ENCODE measurements at places on chromosomes 5 and 9.
A peak's percentile ranks its signal among the peaks of the same experiment; 100 is the strongest.

DNA sequence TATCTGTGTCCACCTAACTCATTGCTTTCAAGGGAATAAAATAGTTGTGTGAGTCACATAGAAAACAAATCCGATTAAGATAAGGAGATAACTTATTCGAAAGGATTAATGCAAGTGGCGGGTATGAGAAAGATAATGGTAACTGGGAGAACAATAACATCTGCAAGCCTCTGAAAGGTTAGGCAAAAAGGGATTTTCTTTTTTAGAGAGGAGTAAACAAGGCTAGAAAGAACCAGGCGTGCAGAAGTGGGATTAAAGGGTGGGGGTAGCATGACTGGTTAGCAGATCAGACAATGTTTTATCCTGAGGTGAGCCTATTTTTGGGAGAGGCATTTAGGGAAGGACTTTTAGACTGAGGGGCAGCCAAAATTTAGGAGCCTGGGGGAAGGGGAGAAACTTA is 34.7 kb upstream of the JMY start:
- H3K4me1 ChIP-seq, result no peaks in the 10 kb centered on the region
- no peak overlapping the region for H3K27ac ChIP-seq
- H3K4me3 ChIP-seq, result no peak overlapping the region
- H3K36me3 ChIP-seq, result no peaks in the 10 kb centered on the region

DNA sequence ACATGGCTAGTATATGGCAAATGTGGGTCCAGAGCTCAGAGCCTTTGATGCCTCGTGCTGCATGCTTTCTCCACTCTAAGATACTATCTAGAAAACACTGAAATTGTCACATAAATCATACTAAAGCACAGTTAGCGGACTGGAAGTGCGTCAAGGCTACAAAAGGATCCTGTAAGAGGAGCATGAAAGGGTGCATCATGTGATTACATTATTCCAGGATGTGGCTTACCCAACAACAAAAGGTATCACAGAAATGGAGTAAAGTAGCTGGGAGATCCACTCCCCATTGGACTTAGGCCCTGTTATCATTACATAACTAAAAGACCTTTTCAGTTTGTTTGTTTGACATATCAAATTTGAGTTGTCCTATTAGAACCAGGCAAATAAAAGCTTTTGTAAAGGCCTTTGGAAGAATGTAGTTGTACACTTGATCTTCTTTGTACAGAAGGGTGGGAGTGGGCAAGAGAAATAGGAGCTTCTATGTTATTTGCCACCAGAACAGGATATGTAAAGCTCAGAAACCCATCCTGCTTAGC is 6.9 kb downstream of the SLC31A1 start:
- no peak overlapping the region for H3K27ac ChIP-seq
- no peaks in the 10 kb centered on the region for H3K36me3 ChIP-seq
- no peak for DNase-seq
- H3K4me1 ChIP-seq, result peaks cover 3% of the 10 kb centered on the region

- no peak overlapping the region for H3K4me3 ChIP-seq
- no peak overlapping the region for H3K27ac ChIP-seq
- no peaks in the 10 kb centered on the region for H3K27me3 ChIP-seq
Observed at GRCh38 chr5:14779975-14780374, 91.6 kb downstream of the ANKH start.

GRCh38 chr5:57836921-57837320 is 354.3 kb upstream of the ACTBL2 start:
- peaks cover 55% of the 10 kb centered on the region for H3K4me1 ChIP-seq
- no peak overlapping the region for H3K4me3 ChIP-seq
- H3K36me3 ChIP-seq, result no peaks in the 10 kb centered on the region
- DNase-seq, result no peak

DNA sequence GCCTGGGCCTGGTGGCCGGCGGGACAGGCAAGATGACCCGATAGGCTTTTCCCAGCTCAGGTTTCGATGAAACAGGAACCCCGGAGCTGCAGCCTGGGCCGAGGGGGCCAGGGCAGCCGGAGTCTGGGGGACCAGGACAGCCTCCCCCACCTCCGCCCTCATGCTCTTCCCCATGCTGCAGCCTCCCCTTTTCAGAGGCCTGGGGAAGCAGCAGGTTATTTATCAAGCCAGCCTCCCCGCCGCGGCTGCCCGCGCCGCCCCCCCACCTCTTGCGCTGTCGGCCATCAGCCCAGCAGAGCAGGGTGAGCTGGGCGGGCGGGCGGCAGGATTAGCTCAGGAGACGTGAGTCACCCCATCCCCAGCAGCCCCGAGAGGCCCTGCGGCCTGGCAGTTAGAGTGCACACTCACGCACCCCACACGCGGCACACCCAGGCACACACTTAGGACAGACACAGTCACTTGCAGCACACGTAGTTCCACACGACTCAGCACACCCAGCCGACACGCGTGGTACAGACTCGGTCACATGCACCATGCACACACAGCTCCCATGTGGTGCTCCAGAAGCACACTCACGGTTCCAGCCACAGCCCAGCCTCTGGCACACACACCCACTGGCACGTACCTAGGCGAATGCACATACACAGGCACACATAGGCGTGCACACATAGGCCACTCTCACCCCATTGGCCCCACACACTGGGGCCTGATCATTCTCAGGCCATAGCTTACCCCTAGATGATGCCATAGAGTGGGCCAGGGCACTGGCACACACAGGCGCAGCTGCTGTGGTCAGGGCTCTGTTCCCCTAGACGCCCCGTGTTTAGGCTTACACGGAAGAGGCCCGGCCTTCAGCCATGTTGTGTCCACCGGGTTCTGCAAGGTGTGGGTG is 13.0 kb downstream of the CXXC5 start:
- peak; percentile 55 for DNase-seq
- no peaks in the 10 kb centered on the region for H3K36me3 ChIP-seq
- no peaks in the 10 kb centered on the region for H3K27me3 ChIP-seq
- peaks cover 94% of the 10 kb centered on the region for H3K4me1 ChIP-seq
- peak overlapping the region; percentile 99 for H3K27ac ChIP-seq
- H3K4me3 ChIP-seq, result no peak overlapping the region

GRCh38 chr5:136192015-136192525 is 892 bp downstream of the SMIM32 start:
- peak overlapping the region; percentile 63 for H3K4me3 ChIP-seq
- no peaks in the 10 kb centered on the region for H3K27me3 ChIP-seq
- no peaks in the 10 kb centered on the region for H3K36me3 ChIP-seq
- H3K27ac ChIP-seq, result 0 out of 2 replicates have a peak overlapping the region, but pooled peaks have one; percentile 14
- DNase-seq, result no peak
- H3K4me1 ChIP-seq, result peaks cover 6% of the 10 kb centered on the region

DNA sequence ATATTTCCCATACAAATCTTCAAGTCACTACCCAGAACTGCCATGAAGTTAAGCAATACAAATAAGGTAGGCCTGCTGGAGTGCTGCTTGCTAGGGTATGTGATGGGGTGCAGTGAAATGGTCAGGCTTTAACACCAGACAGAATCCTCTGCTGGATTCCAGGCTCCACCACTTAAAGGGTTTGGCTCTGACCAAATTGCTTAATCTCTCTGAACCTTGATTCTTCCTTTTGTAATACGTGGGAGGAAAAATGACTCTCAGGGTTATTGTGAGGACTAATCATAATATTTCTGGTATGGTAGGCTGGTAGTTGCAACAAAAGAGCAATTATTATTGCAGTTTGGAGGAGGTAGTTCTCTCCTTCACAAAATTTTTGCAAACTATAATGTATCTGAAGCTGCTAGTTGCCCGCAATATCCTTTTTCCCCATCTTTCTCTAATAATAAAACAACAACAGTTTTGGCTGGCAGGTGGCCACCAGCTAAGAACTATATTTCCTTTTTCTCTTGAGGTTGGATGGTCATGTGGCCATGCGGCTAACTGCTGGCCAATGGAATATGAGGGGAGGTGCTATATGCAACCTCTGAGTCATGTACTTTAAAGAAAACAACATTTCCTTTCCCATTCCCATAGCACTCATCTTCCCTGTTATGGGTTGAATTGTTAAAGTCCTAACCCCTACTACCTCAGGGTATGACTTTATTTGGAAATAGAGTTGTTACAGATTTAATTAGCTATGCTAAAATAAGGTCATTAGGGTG is 44.1 kb downstream of the CCL28 start:
- peaks cover 2% of the 10 kb centered on the region for H3K27me3 ChIP-seq
- no peaks in the 10 kb centered on the region for H3K36me3 ChIP-seq
- no peak overlapping the region for H3K4me3 ChIP-seq
- H3K4me1 ChIP-seq, result no peaks in the 10 kb centered on the region
- no peak for DNase-seq

GRCh38 chr9:89505911-89506310 is 8.0 kb upstream of the SEMA4D start:
- no peak overlapping the region for H3K27ac ChIP-seq
- no peaks in the 10 kb centered on the region for H3K27me3 ChIP-seq
- no peaks in the 10 kb centered on the region for H3K4me1 ChIP-seq
- no peaks in the 10 kb centered on the region for H3K36me3 ChIP-seq
- no peak overlapping the region for H3K4me3 ChIP-seq

DNA sequence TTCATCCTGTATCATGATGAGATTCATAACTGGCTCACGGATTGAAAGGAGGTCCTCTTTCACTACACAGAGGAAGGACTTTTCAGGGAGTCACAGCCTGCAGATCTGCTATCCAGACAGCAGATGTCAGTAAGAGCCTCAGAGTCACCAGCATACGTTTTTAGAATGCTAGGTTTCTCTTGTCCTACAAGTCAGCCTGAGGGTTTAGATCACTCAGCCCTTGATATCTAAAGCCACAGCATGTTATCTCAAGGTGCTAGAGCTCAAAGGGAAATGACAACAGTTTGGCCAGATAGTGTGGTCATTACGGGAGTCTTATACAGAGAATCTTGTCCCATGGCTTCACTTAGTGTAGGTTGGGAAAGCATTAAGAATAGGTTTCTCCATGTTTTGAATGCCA is 30.9 kb upstream of the SLC46A2 start:
- no peaks in the 10 kb centered on the region for H3K4me1 ChIP-seq
- no peak for DNase-seq
- no peaks in the 10 kb centered on the region for H3K36me3 ChIP-seq
- no peaks in the 10 kb centered on the region for H3K27me3 ChIP-seq
- no peak overlapping the region for H3K4me3 ChIP-seq

- no peak overlapping the region for H3K27ac ChIP-seq
- H3K4me1 ChIP-seq, result no peaks in the 10 kb centered on the region
- H3K4me3 ChIP-seq, result no peak overlapping the region
- no peak for DNase-seq
- H3K36me3 ChIP-seq, result no peaks in the 10 kb centered on the region
Observed at GRCh38 chr9:75408391-75408790, 320.1 kb downstream of the OSTF1 start.

GRCh38 chr5:134204575-134204974 is 21.3 kb downstream of the PPP2CA start:
- DNase-seq, result no peak
- H3K36me3 ChIP-seq, result peaks cover 35% of the 10 kb centered on the region
- peaks cover 6% of the 10 kb centered on the region for H3K4me1 ChIP-seq

- no peaks in the 10 kb centered on the region for H3K36me3 ChIP-seq
- no peak for DNase-seq
- H3K4me3 ChIP-seq, result no peak overlapping the region
- no peaks in the 10 kb centered on the region for H3K27me3 ChIP-seq
Observed at GRCh38 chr5:129554134-129554904, 94.2 kb downstream of the ADAMTS19 start.

GRCh38 chr5:80238778-80239679 is 16.8 kb downstream of the SERINC5 start:
- no peak for DNase-seq
- H3K27ac ChIP-seq, result no peak overlapping the region
- H3K36me3 ChIP-seq, result no peaks in the 10 kb centered on the region
- no peaks in the 10 kb centered on the region for H3K27me3 ChIP-seq
- H3K4me3 ChIP-seq, result no peak overlapping the region
- H3K4me1 ChIP-seq, result peaks cover 13% of the 10 kb centered on the region

DNA sequence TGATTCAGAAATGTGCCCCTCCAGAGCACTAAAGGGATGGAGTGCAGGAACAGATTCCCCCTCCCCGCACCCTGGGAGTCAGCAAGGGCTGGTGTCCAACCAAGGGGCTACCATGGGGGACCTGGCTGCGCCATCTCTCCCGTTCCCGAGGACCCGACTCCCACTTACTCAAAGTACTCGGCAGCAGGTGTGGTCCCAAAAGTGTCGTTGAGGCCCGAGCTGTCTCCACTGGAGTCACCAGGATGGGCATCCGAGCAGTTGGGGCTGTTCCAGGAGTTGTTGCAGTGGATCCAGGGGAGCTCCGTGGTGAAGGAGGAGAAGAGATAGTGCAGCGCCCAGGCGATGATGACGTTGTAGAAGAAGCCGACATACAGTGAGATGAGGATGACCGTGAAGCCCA is 12.9 kb downstream of the SLC6A3 start:
- H3K36me3 ChIP-seq, result no peaks in the 10 kb centered on the region
- H3K27me3 ChIP-seq, result no peaks in the 10 kb centered on the region
- no peak for DNase-seq
- no peak overlapping the region for H3K4me3 ChIP-seq
- peaks cover 2% of the 10 kb centered on the region for H3K4me1 ChIP-seq

DNA sequence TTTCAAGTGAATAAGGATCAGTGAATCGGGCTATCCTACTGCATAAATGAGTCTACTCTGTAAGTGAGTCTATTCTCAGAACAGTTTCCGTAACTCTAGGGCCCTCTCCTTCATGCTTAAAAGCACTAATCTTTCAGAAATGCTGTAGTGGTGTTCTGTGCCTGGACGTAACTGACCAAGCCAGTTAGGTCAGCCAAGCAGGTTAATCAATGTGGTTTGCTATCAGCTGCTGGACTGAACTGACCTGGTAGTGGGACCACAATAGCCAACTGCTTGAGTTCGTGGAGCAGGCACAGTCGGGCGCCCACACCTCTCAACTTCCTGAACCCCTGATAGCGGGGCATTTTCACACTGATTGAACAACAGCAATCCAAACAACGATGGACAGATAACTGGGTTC is 6.8 kb downstream of the SLC1A3 start:
- peaks cover 19% of the 10 kb centered on the region for H3K27me3 ChIP-seq
- H3K27ac ChIP-seq, result no peak overlapping the region
- DNase-seq, result no peak

- DNase-seq, result no peak
- no peak overlapping the region for H3K27ac ChIP-seq
- H3K4me1 ChIP-seq, result no peaks in the 10 kb centered on the region
- no peak overlapping the region for H3K4me3 ChIP-seq
Observed at GRCh38 chr9:85142496-85142911, 473.0 kb downstream of the NTRK2 start.

- H3K27ac ChIP-seq, result peak overlapping the region; percentile 98
- H3K36me3 ChIP-seq, result no peaks in the 10 kb centered on the region
- H3K4me1 ChIP-seq, result peaks cover 74% of the 10 kb centered on the region
- DNase-seq, result peak; percentile 43
Observed at GRCh38 chr9:94912700-94913249, 186.3 kb downstream of the AOPEP start.

DNA sequence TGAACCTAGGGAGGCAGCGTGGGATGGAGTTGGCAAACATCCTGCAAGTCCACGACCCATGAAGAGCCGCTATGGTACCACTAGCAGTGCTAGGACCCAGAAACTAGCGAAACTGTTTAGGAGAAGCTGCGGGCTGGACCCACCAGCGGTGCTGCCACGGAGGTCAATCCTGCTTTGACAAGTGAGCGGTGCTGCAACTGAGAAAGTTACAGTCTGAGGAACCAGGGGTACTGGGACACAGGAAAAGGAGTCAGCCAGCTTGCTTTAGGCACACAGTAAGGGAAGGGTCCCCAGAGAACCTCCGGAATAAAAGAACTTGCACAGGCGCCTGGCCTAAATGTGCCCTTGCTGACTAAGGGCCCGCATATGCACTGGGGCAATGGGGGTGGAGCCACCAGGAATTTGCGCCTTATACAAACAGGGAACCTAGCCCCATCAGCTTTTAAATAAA is 23.6 kb upstream of the ANXA2R start:
- H3K4me3 ChIP-seq, result peak overlapping the region; percentile 94
- peak; percentile 64 for DNase-seq
- peaks cover 25% of the 10 kb centered on the region for H3K4me1 ChIP-seq
- H3K27me3 ChIP-seq, result no peaks in the 10 kb centered on the region

Measured in Panc1 (cell line).